ENCODE measurements at places on chromosomes 11 and 22.

DNA sequence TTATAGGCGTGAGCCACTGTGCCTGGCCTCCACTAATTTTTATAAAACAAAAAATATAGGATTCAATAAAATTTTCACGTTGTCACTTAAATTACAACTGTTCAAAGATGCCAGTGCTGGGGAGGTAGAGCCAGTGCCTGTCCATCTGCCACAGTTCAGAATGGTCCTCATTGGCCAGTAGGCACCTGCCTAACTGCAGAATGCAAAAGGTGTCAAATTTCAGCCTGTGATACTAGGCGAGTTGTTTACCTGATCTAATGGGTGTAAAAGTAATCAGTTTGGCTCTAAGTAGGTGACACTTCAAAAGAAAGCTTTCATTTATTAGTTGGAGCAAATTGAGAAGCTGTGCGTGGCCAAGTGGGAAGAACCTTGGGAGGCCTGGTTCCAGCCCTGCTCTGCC is 2.4 kb downstream of the SMARCB1 start:
- DNase-seq = no peak

DNA sequence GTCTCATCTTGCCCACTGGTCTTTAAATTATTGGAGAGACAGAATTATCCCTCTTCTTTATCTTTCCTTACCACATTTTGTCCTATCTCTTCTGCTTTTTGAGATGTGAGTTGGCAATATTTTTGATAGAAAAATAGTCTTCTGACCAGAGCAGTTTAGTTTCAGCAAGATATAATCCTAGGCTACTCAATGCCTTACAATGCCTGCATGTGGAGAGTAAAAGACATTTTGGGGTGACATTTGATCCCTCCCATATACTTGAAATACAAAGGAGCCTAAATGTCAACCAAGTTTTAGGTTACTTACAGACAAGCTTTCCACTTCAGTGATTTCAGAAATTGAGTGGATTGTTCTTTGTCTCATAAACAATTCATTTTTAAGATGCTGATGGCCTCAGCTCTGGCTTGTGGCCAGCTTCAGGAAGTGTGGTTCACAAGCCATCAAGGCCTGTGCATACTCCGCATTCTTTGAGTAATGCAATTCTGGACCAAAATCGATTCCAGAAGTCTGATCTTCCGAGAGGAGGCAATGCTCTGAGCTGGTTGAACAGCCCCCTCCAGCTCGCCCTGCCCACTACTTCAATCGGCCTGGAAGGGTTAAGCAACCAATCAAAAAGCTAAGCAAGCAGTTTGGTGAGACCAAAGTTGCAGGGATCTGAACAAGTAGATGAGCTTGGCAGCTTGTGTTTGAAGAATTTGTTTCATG is 274.4 kb downstream of the BLID start:
- no peak for DNase-seq

GRCh38 chr11:27362749-27363575 is at the start of gene CCDC34:
CCDC34 (minus strand) TSS chr11:27363215; CDS start chr11:27363194, 21 bp downstream.
- DNase-seq = peak; percentile 91

- no peak for DNase-seq
Observed at GRCh38 chr11:2180347-2180746, 8.7 kb upstream of the TH start.
